Effector memory CD4-positive, alpha-beta T cell (primary cell): ENCODE measurements at places on chromosomes 12 and 14.
A peak's percentile ranks its signal among the peaks of the same experiment; 100 is the strongest.

- no peak for DNase-seq
These were observed 88.7 kb upstream of the DHRS4 start for GRCh38 chr14:23864861-23865260.

DNA sequence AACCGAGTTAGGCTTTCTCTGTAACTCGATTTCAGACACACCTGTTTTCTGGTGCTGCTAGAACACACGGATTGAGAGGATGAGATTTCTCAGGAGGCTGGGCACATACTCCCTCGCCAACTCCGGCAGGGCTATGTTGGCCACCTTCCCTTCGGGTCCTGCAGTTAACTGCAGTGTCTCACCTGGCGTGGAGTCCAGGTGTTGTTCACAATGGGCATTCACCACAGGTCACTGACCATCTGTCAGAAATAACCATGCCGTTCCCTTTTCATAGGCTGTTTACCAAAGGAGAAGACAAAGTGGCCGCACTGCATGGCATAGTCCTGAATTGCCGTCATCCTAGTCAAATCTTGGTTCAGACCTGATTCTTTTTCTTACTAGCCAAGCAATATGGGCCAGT, 5.5 kb upstream of the KCNH3 start:
- DNase-seq: no peak

DNA sequence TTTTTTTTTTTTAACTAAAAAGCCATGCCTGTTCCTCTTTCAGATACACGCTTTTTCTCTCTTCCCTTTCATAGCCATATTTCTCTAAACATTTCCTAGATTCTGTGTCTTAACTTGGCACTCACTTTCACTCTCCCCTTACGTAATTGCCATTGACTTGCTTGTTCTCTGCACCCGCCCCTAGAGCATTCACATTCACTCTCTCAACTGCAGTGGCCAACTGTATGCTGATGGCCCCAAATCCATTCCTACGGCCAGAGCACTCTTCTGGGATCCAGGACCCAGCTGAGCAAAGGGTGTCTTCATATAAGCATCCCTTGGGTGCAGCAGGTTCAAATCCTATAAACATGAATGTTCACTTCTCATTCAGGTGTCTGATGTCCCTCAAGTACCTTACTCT, 59.5 kb downstream of the CKB start:
- DNase-seq: no peak

DNA sequence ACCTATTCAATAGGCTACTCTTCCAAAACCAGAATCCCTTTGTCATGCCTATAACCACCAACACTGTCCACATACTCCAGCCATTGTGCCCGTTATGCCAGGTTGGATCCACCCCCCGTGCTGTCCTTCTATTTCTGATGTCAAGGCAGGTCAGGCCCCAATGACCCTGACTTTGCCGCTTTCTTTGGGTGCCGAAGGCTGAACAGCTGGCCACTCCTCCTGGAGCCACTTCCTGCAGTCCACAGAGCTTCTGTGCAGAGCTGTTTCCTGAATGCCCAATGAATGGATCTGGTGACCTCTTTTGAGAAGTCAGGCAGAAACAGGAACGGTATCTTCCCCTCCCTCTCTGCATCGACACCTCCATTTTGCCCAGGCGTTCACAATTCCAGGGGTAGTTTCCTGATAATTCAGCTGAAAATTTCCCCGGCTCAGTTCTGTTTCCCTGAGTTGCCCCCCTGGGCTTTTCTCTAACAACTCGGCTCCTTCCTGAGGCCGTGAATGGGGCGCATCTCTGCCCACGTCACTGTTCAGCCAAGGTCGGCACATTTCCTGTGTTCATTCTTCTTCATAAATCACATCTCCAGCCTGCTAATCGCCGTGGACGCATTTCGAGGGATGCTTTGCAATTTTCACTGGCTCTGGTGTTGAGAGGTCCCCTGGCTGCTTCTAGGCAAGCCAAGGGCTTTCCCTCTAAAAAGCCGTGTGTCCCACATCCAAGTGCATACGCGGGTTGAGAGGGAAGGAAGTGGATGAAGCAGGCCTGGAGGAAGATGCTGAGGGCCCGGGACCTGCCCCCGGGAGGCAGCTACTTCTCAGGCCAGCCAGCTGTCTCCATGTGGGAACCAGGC, 86.5 kb downstream of the PAPOLA start:
- DNase-seq: no peak

GRCh38 chr12:92472201-92472600, 230.6 kb upstream of the PLEKHG7 start:
- DNase-seq: no peak

- no peak for DNase-seq
These were observed 70.2 kb upstream of the TCL1A start for GRCh38 chr14:95784137-95784536.

GRCh38 chr14:105363847-105364708, 34.3 kb upstream of the TEX22 start:
- DNase-seq: peak; percentile 5

- no peak for DNase-seq
These were observed 198.2 kb upstream of the PLEKHG7 start for GRCh38 chr12:92504594-92504981.

DNA sequence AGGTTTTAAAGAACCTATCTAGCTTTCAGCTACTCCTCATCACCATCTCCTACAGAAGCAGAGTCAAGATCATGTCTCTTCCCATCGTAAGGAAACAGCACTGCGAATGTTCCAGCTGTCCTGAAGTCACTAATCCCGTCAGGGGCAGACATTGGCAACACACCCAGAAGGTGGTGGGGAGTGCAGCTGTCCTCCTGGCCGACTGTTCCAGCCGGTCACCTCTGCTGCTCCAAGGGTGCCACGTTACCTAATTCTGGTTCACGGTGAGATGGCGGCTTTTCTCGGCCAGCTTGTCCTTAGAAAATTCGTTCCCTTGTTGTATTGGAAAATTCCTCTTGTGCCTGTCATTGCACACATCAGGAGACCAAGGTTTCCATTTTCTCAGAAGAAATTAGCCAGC, 196.2 kb downstream of the ZFP36L1 start:
- DNase-seq: no peak

GRCh38 chr12:100651694-100652093, 78.2 kb downstream of the GAS2L3 start:
- no peak for DNase-seq

- DNase-seq: no peak
These were observed 41.0 kb downstream of the GSC start for GRCh38 chr14:94728950-94729349.

DNA sequence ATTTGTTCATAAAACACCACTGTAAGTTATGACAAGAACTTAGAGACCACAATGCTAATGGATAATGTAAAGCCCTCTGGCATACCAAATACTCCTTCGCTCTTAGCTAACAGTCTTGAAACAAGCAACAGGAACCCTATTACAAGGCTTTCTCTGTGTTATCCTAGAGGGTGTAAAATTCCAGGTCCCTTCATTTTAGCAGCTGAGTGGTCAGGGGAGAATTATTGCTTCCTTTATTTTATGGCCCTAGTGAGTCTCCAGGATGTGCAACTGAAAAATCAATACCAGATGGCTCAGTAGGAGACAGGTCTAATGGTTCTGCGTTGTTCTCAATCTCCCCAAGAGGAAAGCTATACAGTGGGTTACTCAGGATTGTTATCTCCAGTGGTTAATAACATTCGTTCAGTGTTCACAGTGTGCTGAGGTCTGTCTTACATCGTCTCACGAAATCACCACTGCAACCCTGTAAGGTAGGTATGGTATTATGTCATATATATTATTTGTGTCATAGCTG, 172.7 kb upstream of the CNOT2 start:
- no peak for DNase-seq

GRCh38 chr12:25935355-25936144, 22.9 kb upstream of the RASSF8 start:
- DNase-seq: no peak

DNA sequence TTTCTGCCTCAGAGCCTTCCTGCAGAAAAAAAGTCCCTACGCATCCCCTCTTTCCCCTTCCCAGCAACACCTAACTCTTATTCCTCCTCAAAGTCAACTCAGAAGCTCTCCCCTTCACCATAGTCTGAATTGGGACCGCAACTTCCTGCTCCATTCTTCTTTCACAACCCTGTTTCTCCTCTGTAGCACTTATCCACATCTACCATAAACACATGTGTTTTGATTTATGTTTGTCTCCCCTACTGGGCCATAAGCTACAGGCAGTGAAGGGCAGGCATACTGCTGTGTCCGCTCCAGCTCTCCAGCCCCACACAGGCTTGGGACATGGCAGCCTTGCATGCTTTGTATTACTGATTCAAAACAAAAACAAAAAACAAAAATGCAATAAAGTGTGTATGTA, 5.9 kb downstream of the SDR9C7 start:
- DNase-seq: no peak

- no peak for DNase-seq
These were observed 47.1 kb downstream of the PTPRQ start for GRCh38 chr12:80491166-80491565.

DNA sequence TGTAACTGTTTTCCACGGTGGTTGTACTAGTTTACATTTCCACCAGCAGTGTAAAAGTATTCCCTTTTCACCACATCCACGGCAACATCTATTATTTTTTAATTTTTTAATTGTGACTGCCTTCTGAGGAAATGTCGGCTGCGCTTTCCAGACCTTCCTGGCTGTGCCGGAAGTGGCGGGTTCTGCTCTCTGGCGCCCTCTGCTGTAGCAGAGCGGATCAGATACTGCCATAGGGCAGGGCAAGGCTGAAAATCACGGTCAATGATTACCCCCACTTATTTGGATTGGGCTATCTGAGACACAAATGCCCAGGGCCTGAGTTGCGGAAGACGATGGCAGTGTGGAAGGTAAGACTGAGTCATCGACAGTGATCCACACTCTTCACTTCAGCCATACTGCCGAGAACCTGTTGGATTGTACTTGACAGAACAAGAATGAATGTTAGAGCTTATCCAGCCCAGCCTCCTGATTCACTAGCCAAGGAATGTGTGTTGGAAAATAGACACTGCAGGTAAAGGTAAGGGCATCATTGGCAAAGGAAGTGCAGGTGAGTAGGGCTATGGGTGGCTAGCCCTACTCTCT, 124.2 kb downstream of the NTF3 start:
- no peak for DNase-seq

GRCh38 chr14:37140176-37140575, 32.2 kb downstream of the SLC25A21 start:
- DNase-seq: no peak

DNA sequence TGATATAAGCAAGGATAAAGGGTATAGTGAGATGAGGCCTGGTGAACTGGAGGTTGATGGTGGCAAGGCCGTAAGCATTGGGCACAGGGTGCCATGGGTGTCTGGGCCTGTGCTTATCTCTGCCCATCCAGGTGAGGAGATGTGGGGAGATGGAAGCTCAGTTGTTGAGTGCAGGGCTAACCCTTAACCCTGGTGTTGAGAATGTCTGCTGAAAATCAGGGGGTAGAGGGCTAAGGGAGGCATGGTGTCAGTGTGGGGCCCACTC, 86.1 kb downstream of the SYNE2 start:
- no peak for DNase-seq

DNA sequence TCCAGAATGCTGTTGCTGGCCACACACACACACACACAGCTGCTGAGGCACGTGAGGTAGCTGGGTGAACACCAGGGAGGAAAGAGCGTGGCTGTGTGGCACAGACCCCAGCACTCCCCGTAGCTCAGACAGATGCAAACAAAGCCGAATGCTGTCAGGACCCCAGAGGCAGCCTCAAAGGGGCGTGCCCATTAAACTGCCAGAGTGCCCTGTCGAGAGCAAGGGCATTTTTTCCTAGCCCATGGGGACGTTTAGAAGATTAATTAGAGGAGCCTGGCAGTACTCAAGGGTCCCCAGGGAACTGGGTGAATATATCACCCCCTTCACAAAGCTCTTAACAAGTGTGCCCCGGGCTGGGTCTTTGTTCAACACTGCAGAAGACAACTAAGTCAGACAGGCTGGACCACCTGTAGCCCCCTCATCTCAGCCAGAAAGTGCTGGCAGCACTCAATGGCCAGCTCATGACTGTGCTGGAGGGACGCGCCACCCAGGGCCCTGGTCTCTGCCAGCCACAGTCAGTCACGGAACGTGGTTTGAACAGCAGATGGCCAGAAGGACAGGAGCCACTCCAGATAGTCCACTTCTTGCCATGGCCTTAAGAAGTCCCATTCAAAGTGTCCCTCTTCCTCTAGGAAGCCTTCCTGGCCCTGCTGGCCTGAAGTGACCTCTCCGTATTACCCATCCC, 37.5 kb downstream of the TTC7B start:
- no peak for DNase-seq

- no peak for DNase-seq
These were observed 85.1 kb downstream of the IFNG start for GRCh38 chr12:68074306-68075027.

GRCh38 chr12:70936203-70936813, 15.8 kb upstream of the PTPRR start:
- no peak for DNase-seq

GRCh38 chr14:61254808-61255526, 26.2 kb downstream of the TMEM30B start:
- no peak for DNase-seq

DNA sequence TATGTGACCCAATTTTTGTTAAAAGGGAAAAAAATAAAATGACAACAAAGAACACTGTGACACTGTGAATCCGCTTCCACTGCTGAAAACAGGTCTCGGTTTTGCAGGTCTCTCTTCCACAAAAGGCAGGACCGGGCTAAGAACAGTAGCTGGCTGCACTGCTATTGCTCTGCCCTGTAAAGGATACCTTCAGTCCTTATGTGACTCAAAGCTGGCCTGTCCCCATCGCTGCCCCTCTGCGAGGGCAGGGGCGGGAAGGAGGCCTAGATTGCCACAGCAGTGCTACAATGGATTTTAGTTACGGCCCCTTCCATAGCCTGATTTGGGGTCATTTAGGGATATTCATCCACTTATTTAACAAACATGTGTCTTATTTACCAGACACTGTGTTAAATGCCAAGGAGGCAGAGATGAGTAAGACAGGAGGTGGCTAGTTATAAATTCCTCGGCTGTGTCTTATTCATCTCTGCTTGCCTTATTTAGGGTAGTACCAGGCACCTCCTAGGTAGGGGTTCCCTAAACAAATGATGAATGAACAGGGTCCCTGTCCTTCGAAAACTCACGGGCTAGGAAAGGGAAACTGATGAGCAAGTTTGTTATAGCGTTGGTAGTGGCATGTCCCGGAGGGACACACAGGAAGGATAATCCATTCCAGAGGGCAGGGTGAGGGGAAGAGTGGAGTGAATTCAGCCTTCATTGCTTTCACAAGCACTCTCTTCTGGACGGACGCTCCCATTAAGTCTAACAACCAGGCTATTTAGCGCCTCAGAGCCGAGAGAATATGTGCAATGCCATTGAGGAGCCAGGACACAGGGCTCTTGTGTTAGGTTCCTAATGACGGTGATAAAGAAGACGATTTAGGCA, 73.3 kb downstream of the EID3 start:
- no peak for DNase-seq

DNA sequence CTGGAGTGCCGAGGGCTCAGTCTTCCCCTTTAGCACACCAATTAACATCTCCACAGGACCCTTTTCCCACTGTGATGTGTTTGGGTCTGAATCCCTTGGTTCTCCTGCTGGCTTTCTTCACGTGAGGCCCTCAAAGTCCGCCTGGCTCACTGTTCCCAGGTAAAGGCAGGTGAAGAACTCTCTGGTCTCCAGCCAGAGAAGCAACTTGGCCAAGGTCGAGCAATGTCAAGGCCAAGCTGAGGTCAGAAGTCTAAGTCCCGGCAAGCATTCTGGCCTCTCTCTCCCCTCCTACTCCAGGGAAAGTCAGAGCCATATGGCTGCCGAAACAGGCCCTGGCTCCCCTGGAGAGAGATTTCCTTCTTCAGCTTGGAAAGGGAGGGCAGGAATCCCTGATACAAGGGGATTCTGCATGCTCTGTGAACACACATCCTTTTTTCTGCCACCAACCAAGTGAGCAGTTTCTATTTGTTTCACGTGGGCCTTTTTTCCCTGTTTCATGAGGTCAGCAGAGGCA, 61.4 kb upstream of the ESRRB start:
- DNase-seq: no peak
